HT-29 (cell line): ENCODE measurements at places on chromosomes 6 and 20. TPM values are rescaled to one million over a fixed set of nuclear protein-coding genes. Genes with fewer than 3 reads are reported as not detected.

Gene DAAM2
- not detected in 2 replicates for total RNA-seq

DNA sequence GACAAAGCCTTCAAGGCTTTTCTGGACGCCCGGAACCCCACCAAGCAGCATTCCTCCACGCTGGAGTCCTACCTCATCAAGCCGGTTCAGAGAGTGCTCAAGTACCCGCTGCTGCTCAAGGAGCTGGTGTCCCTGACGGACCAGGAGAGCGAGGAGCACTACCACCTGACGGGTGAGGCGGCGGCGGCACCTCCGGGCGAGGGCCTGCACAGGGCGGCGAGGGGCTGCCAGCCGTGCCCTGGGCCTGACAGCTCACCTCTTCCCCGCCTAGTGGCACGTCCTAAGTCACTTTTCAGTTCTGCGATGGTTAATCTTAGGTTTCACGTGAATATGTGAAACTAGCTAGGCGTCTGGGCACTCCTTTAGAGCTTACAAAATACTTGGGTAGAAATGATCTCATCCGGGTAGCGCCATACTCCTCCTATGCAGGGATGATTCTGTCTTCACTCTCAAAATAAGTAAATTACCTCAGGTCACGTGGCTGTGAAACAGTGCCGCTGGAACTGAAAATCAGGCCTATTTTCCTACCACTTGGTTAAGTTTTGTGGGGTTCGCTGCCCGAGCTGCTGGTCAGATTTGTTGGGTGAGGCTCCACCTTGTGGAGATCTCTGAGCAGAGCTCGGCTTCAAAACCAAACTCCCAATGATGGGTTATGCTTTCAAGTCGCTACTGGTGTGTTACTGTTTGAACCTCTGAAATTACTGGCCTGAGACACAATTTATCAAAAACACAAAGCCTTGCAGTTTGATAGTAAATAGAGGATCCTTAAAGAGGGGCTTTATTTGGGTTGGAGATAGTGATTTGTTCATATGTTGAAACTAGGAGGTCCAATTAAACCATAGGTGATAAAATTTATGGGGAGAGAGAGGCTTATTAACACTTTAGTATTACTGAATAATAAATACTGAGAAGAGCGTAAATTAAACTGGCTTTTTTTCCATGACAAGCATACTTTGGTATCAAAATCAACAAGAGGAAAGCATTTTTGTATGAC is 15.5 kb upstream of the CLDN20 start:
- peak; percentile 66 for DNase-seq

GRCh38 chr6:170135461-170135820 is 155.4 kb downstream of the DLL1 start:
- no peak for DNase-seq

DNA sequence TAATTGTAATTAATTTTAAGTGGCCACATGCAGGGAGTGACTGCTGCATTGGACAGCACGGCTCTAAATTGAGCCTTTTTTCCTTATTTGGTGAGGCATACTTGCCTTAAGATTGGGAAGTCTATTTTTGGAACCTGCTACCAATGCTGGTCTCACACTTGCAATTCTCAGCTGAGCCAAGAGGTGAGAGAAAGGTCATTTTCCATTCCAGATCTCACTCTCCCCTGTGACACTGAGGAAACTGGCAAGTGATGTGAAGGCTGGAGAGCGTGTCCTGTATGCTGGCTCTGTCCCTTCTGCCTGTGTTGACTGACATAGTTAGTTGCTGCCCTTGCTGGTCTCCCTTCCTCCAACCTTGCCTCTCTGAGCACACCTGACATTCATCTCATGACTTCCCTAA is 735 bp upstream of the MOG start:
- no peak for DNase-seq

Gene TMC2
- not detected in 2 replicates for total RNA-seq

DNA sequence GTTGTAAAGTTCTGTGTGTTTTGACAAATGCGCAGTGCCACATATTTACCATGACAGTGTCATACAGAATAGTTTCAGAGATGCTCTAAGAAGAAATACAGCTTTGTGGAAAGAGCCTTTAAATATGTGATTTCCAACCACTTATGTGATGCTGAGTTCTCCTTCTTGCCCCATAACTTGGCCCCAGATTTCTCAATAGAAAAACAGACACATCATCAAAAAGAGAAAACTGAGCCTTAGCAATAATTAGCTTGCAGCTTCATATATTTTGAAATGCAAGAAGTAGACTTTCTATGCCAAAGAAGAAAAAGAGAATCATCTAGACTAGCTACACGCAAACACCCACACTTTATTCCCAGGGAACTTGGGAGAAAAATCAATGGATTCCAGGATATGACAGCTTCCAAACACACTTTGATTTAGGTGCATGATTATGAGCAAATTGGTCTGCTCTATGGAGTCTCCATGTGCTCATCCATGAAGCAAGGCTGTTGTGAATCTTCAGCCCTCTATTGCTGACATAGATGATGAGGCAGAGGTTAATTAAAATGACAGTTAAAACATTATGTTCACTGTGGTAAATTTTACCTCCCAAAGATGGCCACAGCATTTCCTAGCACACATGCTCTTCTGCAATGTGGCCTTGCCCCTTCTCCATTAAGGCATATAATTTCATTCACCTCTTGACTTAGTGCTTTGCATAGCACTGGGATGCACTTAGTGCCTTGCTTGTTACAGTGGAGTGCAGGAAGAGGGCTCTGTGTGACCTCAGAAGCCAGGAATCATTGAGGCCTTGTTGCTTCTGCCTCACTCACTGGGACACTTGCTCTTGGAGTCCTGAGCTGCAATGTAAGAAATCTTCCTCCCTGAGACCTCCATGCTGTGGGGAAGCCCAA is 174.6 kb downstream of the SYNDIG1 start:
- no peak for DNase-seq

DNA sequence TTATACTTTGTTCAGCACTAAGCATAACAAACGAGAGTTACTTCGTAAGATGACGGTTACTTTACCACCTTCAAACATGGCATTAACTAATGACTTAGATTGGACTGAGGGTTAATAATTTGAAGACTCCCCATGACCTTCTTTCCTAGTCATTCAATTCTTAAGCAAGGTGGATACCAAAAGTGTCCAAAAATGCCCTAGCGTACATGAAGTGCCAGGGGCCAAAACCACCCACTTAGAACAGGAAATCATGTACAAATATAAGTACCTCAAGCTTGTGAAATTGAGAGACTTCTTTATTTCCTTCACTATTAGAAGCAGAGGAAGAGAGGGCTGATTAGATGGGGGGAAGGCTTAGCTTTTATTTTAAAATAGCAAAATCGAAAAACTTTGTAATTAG is 166.4 kb downstream of the ATXN1 start:
- DNase-seq, result no peak

Gene SYCP2
- total RNA-seq, result 0.69 and 1.7 TPM in 2 replicates

Gene LAMP5
- total RNA-seq, result not detected in 2 replicates

Gene OOEP
- total RNA-seq, result not detected in 2 replicates

GRCh38 chr6:135884136-135884535 is 32.6 kb downstream of the PDE7B start:
- no peak for DNase-seq

GRCh38 chr20:19406381-19406780 is 193.9 kb downstream of the SLC24A3 start:
- no peak for DNase-seq

DNA sequence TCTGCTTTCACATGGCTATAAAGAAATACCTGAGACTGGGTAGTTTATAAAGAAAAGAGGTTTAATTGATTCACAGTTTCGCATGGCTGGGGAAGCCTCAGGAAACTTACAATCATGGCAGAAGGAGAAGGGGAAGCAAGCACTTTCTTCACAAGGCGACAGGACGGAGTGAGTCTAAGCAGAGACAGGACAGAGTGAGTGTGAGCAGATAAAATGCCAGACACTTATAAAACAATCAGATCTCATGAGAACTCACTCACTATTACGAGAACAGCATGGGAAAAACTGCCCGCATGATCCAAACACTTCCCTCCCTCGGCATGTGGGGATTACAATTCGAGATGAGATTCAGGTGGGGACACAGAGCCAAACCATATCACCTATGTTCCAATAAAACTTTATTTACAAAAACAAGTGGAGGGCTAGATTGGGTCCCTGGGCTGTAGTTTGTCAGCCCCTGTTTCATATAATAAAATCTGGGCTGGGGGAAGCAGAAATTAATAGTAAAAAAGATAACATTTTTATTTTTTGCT is 37.1 kb upstream of the CTAGE9 start:
- no peak for DNase-seq

DNA sequence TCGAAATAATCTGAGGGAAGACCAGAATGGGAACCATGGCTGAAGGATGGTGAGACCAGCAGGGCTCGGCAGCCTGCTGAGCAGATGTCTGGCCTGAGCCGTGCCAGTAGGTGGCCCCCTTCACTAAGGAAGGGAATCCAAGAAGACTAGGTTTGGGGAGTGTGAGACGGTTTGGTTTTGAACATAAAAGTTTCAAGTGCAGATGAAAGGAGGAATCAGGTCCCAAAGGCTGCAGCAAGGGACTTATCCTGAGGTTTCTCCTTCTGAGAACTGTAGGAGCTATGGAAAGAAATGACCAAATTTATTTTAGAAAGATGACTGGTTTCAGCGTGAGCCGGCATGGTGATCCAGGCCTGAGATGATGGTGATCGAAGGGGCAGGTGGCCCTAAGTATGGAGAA is 4.6 kb upstream of the OSER1 start:
- peak; percentile 83 for DNase-seq

Gene KIAA0408
- total RNA-seq, result not detected in 2 replicates
